B cell (primary cell): ENCODE measurements at places on chromosomes 6 and 20. TPM values are rescaled to one million over a fixed set of nuclear protein-coding genes. Genes with fewer than 3 reads are reported as not detected.

DNA sequence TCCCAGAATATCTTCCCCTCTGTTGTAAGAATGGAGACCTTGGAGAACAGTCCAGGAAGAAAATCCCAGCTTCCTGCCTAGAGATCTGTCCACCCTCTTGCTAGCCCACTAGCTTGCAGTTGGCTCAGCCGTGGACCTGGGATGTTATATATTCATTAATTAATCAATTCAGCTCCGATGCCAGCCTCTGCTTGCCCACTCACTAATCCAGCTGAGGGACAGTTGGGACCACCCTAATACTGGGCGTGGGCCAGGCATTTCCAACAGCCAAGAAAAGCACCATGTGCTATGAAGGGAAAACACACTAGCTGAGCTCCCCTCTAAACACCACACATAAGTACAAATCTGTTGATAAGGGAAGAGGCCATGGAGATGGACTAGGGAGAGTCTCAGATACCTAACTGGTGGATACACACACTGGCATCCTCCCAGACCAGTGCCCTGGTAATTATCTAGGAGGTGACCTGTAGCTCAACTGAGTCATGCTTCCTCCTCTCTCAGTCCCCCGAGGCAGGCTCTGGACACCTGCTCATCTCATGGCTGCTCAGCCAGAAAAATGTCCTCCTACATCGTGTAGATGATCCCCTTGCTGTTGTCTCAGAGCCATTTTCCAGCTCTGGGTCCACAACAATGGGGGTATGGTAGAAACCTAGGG lies 78.9 kb downstream of the ANKRD60 start:
- no peaks in the 10 kb centered on the region for H3K4me1 ChIP-seq
- H3K36me3 ChIP-seq, result no peaks in the 10 kb centered on the region
- DNase-seq, result no peak
- no peak overlapping the region for H3K27ac ChIP-seq
- no peak overlapping the region for H3K4me3 ChIP-seq

Gene QRSL1
- total RNA-seq, result 38.5 and 42.1 TPM in 2 replicates

GRCh38 chr6:41672016-41672415 lies 33.7 kb downstream of the MDFI start:
- no peaks in the 10 kb centered on the region for H3K4me1 ChIP-seq
- H3K27ac ChIP-seq, result no peak overlapping the region
- peaks cover 4% of the 10 kb centered on the region for H3K27me3 ChIP-seq
- no peak for DNase-seq

- no peaks in the 10 kb centered on the region for H3K27me3 ChIP-seq
- no peak overlapping the region for H3K4me3 ChIP-seq
- H3K27ac ChIP-seq, result no peak overlapping the region
- DNase-seq, result no peak
- H3K36me3 ChIP-seq, result no peaks in the 10 kb centered on the region
These were observed 26.5 kb downstream of the CYP21A2 start for GRCh38 chr6:32064706-32065105.

Gene STMND1
- not detected in 2 replicates for total RNA-seq

GRCh38 chr6:157657754-157658153 lies 165.3 kb upstream of the SNX9 start:
- peaks cover 57% of the 10 kb centered on the region for H3K36me3 ChIP-seq
- H3K27ac ChIP-seq, result no peak overlapping the region
- no peaks in the 10 kb centered on the region for H3K27me3 ChIP-seq
- no peak for DNase-seq
- H3K4me3 ChIP-seq, result no peak overlapping the region

DNA sequence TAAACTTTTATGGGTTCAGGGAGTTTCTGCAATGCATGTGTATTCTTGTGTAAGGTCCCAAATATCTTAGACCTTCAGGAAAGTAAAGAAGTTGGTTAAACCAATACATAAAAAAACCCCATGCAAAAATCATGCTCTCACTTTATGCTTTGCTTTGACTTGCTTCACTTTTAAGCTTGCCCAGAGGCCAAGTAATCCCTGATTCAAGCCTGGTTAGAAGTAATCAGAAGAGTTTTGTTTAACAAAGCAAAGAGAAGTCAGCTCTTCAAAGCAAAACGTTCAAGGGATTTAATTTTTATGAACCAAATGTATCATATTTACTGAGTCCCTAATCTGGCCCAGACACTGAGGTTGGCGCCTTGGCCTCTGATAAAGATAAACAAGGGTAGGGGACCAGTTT lies 26.7 kb upstream of the FNDC1 start:
- DNase-seq, result no peak
- no peaks in the 10 kb centered on the region for H3K27me3 ChIP-seq
- no peak overlapping the region for H3K27ac ChIP-seq
- no peaks in the 10 kb centered on the region for H3K36me3 ChIP-seq
- H3K4me3 ChIP-seq, result no peak overlapping the region
- no peaks in the 10 kb centered on the region for H3K4me1 ChIP-seq

- H3K27me3 ChIP-seq, result no peaks in the 10 kb centered on the region
- H3K36me3 ChIP-seq, result peaks cover 46% of the 10 kb centered on the region
- H3K4me3 ChIP-seq, result no peak overlapping the region
- no peak overlapping the region for H3K27ac ChIP-seq
These were observed 2.6 kb downstream of the TOMM6 start for GRCh38 chr6:41790045-41790444.

DNA sequence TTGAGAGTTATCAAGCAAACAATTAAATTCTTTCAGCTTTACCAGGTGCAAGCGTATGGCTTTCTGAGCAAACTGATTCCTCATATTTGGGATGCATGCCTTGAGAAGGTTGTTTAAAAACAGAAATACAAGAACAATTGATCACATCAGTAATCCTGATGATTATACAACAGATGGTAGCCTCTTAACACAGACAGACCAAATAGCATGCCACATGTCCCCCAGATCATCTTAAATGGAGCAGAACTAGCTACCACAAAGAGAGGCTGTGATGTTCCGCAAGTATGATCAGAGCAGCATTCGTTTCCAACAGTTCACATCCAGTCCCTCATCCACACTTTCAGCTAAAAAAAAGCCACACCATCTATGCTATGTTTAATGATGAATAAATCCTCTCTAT lies 246.2 kb upstream of the NRSN1 start:
- no peaks in the 10 kb centered on the region for H3K36me3 ChIP-seq
- H3K27me3 ChIP-seq, result no peaks in the 10 kb centered on the region
- H3K4me3 ChIP-seq, result no peak overlapping the region
- no peak for DNase-seq
- no peak overlapping the region for H3K27ac ChIP-seq

Gene LRFN2
- not detected in 2 replicates for total RNA-seq

GRCh38 chr6:137291441-137291840 lies 72.3 kb upstream of the IFNGR1 start:
- no peak for DNase-seq
- no peaks in the 10 kb centered on the region for H3K36me3 ChIP-seq
- no peak overlapping the region for H3K4me3 ChIP-seq
- H3K4me1 ChIP-seq, result peaks cover 12% of the 10 kb centered on the region
- H3K27ac ChIP-seq, result no peak overlapping the region

- no peaks in the 10 kb centered on the region for H3K4me1 ChIP-seq
- H3K27ac ChIP-seq, result no peak overlapping the region
- no peaks in the 10 kb centered on the region for H3K27me3 ChIP-seq
- DNase-seq, result no peak
- H3K36me3 ChIP-seq, result no peaks in the 10 kb centered on the region
- no peak overlapping the region for H3K4me3 ChIP-seq
These were observed 55.8 kb upstream of the SMOC2 start for GRCh38 chr6:168385037-168385759.

DNA sequence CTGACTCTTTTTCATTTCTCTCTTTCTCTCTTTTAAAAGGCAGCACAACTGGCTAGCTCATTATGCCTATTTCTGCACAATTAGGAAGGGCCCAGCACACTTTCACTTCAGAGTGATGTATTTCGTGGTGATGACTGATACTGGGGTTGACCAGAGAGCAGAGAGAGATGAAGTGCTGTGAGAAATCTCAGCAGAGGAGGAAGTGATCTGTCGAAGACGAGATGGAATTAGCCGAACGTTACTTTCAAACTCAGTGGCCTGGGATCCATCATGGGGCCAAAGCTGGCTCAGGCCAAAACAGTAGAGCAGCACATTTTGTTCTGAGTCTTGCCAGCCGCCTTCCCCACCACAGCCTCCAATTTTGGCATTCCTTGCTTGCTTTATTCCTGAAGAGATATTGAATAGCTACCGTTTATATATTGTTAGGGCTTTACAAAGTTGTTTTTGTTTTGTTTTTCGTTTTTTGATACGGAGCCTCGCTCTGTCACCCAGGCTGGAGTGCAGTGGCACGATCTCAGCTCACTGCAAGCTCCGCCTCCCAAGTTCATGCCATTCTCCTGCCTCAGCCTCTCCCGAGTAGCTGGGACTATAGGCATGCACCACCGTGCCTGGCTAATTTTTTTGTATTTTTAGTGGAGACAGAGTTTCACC lies 213.2 kb upstream of the ECI2 start:
- no peak overlapping the region for H3K4me3 ChIP-seq
- H3K27me3 ChIP-seq, result peaks cover 9% of the 10 kb centered on the region
- no peak for DNase-seq
- H3K36me3 ChIP-seq, result no peaks in the 10 kb centered on the region
- no peak overlapping the region for H3K27ac ChIP-seq
- H3K4me1 ChIP-seq, result no peaks in the 10 kb centered on the region

Gene GSTA2
- not detected in 2 replicates for total RNA-seq

GRCh38 chr6:158647501-158647900 lies 2.4 kb upstream of the SYTL3 start:
- H3K27me3 ChIP-seq, result no peaks in the 10 kb centered on the region
- DNase-seq, result no peak
- H3K4me1 ChIP-seq, result peaks cover 35% of the 10 kb centered on the region
- H3K36me3 ChIP-seq, result no peaks in the 10 kb centered on the region
- H3K27ac ChIP-seq, result no peak overlapping the region
- H3K4me3 ChIP-seq, result no peak overlapping the region

Gene KHDC1L
- total RNA-seq, result not detected in 2 replicates

Gene IPCEF1
- 0.70 and 0.94 TPM in 2 replicates for total RNA-seq

Gene CST5
- total RNA-seq, result not detected in 2 replicates

Gene HLA-DQA2
- total RNA-seq, result 171 and 173 TPM in 2 replicates

DNA sequence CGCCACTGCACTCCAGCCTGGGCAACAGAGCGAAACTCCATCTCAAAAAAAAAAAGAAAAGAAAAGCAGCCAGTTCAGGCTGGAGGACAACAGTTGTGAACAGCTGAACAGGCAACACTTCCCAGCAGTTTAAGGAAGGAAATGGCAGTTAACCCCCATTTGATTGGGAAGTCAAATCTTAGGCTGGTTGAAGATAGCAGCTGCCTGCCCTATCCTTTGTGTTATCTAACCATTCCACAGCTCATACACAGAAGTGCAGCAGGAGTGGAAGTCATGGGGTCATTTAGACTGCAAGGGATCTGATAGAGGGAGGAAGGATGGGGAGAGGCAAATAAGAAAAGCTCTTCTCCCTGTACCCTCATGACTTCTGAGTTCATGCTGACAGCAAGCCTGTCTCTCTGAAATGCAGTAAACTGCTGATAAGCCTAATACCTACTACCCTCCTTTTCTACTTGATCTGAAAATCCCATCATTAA lies 35.3 kb downstream of the KCTD20 start:
- DNase-seq, result no peak
- peaks cover 1% of the 10 kb centered on the region for H3K36me3 ChIP-seq
- no peaks in the 10 kb centered on the region for H3K27me3 ChIP-seq
- no peak overlapping the region for H3K27ac ChIP-seq
- no peaks in the 10 kb centered on the region for H3K4me1 ChIP-seq

DNA sequence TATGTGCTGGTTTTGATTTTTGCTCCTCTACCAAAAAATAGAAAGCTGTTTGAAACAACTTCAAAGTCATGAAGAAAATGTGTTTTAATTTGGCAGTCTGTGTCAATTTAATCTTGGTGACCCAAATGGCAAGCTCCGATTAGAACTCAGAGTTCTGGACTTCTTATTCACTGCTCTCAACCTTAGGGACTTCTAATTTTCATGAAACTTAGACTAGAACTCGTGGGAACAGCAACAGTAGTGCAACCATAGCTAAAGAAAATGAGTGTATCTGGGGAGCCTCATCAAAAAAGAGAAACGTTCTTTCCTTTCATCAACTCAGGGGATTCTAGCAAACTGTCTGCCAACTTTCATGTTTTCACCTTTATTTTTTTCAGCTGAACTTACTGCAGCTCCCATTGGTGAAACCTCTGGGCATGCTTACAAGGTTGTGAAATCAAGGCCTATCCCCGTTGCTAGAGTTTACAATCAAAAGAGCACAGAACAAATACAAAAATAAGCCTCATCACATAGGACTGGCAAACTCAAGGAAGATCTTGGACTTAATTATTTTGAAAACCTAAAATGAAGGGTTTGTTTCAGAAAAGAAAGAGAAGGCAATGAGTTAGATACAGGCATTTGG lies 114.0 kb upstream of the HSF2 start:
- no peak overlapping the region for H3K27ac ChIP-seq
- H3K4me3 ChIP-seq, result no peak overlapping the region
- no peaks in the 10 kb centered on the region for H3K4me1 ChIP-seq
- H3K36me3 ChIP-seq, result no peaks in the 10 kb centered on the region
- DNase-seq, result no peak

DNA sequence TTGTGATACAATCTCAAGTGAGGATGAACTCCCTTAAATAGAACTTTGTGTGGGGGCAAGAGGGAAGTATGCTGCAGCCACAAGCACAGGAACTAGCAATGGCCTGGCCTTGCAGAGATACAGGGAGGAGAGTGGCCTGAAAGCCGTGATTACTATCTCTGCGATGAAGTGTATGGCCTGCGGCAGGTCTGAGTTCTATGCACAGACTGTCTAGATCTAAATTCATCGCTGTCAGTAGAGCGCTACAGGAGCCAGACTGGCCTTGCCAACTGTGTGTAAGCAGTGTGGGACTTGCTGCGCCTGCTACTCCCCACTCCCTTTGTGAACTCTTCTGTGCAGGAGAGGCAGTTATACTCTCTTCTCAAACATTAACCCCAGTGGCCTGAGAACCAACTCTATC lies 997.0 kb downstream of the GRIK2 start:
- no peak overlapping the region for H3K27ac ChIP-seq
- no peak for DNase-seq
- no peaks in the 10 kb centered on the region for H3K4me1 ChIP-seq
- no peak overlapping the region for H3K4me3 ChIP-seq
- H3K27me3 ChIP-seq, result no peaks in the 10 kb centered on the region

Gene HDAC2
- 52.7 and 58.3 TPM in 2 replicates for total RNA-seq

Gene MICAL1
- total RNA-seq, result 202 TPM in 2 replicates
